ENCODE measurements at places on chromosomes 1 and 21.

GRCh38 chr1:46802901-46803574 is 4.2 kb downstream of the CYP4B1 start:
- DNase-seq: no peak

DNA sequence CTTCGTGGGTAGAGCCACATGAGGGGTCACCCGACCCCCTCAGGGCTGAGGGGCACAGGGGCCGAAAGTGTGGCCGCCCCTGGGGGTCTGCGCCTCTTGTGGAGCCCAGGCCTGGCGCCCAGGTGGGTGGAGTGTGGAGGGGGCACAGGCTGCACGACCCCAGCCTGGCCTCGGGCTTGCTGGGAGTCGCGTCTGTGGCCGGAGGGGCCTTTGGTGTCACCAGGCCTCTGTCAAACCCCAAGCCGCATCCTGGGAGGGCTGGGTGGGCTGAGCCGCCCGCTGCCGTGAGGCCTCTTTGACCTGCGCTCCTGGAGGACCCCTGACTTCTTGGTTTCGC is 60.7 kb downstream of the FAAP20 start:
- no peak for DNase-seq

- DNase-seq: no peak
Observed at GRCh38 chr1:222933273-222933672, 118.4 kb downstream of the DISP1 start.

GRCh38 chr1:208222376-208223126 is 21.6 kb downstream of the PLXNA2 start:
- no peak for DNase-seq

DNA sequence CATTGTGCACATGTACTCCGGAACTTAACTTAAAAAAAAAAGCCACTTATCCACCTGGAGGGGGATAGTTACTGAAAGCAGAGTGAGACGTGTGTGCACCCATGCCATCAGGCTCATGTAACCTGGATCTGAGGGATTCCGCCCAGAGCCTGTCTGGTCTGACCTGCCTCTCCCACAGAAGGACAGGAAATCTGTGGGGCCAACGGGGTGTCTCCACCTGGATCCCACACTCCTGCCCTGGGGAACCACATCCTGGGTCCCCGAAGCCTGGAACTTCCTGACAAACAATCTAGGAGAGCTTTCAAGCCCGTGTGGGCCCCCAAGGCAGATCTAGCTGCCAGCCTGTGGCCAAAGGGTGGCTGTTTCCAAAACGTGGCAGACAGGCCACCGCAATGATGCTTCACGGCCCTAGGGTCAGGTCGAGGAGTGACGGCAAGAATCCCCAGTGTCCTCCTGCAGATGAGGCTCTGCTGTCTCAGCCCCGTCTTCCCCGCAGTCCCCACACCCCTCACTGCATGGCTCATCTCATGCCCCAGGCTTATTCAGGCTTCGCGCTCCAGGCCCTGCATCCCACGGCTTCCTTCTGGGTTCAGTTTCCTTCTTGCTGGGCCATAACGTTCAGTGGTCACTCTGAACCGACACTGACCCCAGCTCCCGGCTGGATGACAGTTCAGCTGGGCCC is 21.0 kb upstream of the PCBP3 start:
- DNase-seq: no peak

GRCh38 chr1:46289976-46290375 is 13.4 kb downstream of the LRRC41 start:
- no peak for DNase-seq

- no peak for DNase-seq
Observed at GRCh38 chr1:16338961-16339360, 13.3 kb downstream of the FBXO42 start.

GRCh38 chr1:17559615-17560419 is 20.3 kb downstream of the ARHGEF10L start:
- DNase-seq: no peak

GRCh38 chr21:33434770-33435360 is 31.7 kb downstream of the IFNGR2 start:
- no peak for DNase-seq

GRCh38 chr1:24894002-24894401 is 36.1 kb downstream of the RUNX3 start:
- DNase-seq: no peak

GRCh38 chr1:10402729-10403274 is 3.9 kb downstream of the PGD start:
- DNase-seq: no peak

DNA sequence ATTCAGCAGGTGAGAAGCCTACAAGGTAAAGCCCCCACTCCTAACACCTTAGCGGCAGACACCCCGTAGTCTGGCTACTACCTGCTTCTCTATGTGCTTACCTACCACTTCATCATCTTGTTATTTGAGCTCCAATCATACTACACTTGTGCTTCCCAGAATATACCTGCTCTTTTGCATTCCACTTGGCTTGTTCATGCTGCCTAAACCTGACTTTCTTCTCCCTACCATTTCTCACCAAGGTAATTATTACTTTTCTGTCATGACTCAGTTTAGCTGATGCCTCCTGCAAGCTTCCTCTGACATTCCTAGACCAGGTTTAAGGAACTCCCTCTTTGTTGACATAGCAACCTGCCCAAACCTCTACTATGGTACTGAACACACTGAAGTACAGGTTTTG is 495.6 kb upstream of the C1orf87 start:
- no peak for DNase-seq

- DNase-seq: no peak
Observed at GRCh38 chr1:15368888-15369287, 40.8 kb upstream of the EFHD2 start.

DNA sequence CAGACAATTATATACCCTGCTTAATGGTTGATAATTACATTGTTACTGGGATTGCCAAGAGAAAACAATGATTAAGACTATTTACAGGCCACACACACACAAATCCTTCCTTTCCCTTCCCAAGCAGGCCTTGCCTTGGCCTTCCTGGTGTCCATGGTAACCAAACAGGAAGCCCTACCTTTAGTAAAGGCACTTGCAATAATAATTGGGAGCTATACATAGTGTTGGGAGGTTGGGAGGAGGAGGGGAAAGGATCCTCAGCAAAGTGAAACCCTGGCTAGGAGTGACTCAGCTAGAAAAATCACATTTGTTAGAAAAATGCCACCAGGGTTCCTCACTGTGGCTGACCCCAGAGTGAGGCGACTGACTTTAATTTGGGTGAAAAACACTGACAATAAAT is 122.3 kb upstream of the ADAR start:
- no peak for DNase-seq

DNA sequence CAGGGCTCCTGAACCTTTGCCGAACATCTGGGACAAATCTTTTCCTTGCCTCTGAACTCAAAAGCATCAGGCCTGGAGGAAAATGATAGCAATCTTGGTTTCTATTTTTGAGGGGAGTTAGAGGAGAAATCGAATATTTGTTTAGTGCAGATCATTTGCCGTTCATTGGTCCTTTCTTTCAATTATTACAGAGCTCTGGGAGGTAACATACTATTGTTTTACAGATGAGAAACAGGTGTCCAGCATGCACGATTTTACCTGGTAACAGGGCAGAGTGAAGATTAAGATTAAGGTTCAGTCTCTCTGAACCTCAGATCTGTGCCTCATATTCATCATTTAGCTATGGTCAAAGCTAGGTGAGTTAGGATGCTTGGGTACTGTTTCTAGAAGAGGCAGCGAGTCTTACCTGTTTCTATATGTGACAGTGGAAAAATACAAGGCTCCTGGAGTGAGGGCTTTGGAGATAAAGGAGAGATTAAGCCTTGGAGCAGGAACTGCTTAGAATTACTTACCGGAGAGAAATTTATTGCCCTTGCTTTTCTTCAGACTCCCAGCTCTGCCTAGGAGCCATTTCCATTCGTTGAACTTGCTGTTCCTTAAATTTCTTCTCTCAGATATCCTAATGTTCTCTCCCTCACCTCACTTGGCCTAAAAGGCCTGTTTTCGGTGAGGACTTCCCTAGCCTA is 1.4 kb downstream of the PRCC start:
- no peak for DNase-seq

GRCh38 chr21:15445327-15445726 is 284.5 kb upstream of the USP25 start:
- DNase-seq: no peak

GRCh38 chr1:30823969-30824735 is 66.6 kb upstream of the LAPTM5 start:
- DNase-seq: no peak

- DNase-seq: no peak
Observed at GRCh38 chr1:168811176-168811575, 82.2 kb upstream of the DPT start.

GRCh38 chr1:72141875-72142274 is 140.5 kb downstream of the NEGR1 start:
- no peak for DNase-seq

DNA sequence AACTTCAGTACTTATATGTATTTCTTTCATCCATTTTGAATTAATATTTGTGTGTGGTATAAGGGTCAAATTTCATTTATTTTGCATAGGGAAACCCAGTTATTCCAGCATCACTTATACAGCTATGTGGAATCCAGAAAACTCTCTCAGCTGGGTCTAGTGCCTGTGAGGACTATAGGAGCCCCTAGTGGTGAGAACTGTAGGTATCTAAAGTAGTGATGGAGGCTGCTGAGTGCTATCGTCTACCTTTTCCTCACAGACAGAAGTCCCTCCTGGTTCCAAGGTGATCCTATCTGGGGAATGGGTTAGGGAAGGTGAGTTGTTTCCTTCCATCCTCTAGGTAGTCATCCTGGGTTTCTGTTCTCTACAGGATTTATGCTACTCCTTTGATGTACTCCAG is 352.0 kb upstream of the C1orf87 start:
- no peak for DNase-seq

DNA sequence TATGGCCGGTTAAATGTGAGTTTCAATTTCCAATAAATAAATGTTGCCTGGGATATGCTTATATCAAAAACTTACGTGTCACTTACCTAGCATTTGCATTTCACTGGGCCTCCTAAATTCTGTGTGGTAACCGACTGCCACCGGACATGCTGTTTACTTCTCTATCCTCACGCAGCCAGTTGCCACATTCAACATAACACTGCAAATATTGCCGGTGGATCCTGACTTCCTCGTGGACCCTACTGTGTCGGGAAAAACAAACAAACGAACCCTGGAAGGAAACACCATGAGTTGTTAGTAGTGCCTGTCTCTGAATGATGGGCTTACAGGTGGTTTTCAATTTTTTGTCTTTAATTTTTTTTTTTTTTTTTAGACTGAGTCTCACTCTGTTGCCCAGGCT is 54.1 kb downstream of the RIPK4 start:
- DNase-seq: no peak

DNA sequence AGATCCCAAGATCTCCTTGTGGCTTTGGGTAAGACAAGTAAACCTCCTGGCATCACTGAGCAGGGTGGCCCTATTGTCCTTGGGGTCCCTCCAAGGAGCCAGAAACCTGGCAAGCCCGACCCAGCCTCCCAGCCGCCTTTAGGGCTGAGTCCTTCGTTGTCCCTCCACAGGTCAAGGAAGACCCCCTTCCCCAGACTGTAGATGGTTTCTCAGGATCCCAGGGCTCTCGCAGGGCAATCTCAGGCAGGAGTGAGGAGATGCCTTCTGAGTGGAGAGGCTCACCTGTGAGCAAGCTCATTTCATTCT is 71.6 kb upstream of the CSF3R start:
- no peak for DNase-seq

DNA sequence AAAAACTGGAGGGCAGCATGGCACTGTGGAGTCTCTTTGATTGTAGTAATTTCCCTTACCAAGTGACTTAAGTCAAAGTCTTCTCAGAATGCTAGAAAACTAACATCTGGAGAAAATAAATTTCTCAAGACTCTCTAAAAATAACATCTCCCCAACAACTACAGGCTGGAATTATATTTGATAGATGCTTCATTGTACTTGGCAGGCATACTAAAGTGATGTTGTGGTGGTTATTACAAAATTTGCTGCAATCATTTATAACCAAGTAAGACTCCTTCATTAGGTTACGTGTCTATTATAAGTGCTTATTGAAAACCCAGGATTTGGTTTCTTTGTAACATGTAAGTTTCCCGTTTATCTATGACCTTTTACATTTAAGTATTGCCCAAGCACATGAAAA is 132.9 kb upstream of the NRIP1 start:
- no peak for DNase-seq

GRCh38 chr1:85459290-85459689 is 5.7 kb downstream of the DDAH1 start:
- no peak for DNase-seq

GRCh38 chr1:199743227-199743626 is 284.3 kb upstream of the NR5A2 start:
- DNase-seq: no peak

GRCh38 chr21:36575306-36575705 is 95.4 kb upstream of the CLDN14 start:
- no peak for DNase-seq

DNA sequence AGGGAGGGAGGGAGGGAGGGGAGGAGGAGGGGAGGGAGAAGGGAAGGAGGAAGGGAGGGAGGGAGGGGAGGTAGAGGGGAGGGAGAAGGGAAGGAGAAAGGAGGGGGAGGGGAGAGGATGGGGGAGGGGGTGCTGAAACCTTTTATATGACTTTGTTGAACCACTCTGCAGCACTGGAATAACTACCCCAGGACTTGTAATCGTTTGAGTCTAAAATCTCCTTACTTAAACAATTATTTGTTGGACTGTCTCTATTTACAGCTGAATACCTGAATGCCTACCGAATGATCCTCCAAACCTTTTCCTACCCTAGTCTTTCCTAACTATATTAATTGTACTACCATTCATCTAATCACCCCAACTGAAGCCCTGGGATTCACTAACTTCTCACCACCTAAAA is 181.8 kb downstream of the TPR start:
- no peak for DNase-seq

GRCh38 chr1:216186141-216186540 is 237.1 kb downstream of the USH2A start:
- DNase-seq: no peak

DNA sequence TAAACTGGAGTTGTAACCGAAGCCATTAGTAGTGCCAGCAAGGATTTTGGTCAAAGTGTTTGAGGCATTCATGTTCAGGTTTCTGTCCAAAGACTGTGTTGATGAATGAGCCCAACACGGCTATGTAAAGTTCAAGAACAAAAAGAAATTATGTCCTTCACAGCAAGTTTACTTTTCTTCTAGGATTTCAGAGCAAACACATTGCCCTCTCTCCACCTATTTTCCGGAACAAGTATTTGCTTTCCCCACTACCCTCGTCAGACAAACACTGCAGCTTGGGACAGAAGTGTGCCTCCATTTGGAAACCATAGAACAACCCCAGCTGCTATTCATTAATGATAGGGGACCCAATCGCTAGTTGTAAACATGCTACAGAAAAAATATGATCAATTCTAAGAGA is 151.4 kb upstream of the C1orf105 start:
- no peak for DNase-seq

Measured in stimulated activated CD4-positive, alpha-beta T cell treated with anti-CD3 and anti-CD28 coated beads, Interleukin-1b, Interleukin-23, amount 100 ng/mL, for 1 hour (primary cell).